Stimulated activated CD4-positive, alpha-beta T cell treated with anti-CD3 and anti-CD28 coated beads, Interleukin-4, amount 100 ng/mL, for 4 hours (primary cell): ENCODE measurements at places on chromosomes 12 and 14.

DNA sequence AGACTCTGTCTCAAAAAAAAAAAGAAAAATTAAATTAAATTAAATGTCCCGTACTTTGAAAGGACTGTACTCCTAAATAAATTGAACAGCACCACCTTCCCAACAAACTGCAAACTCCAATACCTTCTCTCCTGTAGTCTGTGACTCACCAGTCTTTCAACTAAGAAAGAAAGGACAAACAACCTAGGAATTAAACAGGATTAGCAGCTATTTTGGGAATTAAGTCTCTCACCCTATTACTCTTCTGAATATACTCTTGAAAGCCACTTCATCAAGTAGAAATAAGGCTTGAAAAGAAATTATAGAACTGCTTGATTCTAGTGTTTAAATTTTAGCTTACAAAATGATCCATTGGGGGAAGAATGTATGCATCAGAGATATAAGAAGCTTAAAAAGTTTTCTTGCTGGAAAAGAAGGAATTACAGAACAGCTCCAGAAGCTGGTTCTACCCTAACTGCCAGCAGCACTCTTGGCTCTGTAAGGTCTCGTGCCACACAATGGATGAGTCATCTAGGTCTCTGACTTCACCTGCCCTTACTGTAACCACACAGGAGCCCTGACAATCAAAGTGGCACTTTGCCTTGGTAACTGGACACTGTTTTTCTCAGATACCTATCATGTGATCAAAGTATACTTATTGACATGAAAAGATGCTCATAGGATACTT is 57.0 kb upstream of the CERS5 start:
- peak; percentile 53 for DNase-seq

- DNase-seq, result no peak
Measured at GRCh38 chr12:129552996-129553750, 350.7 kb downstream of the TMEM132D start.

DNA sequence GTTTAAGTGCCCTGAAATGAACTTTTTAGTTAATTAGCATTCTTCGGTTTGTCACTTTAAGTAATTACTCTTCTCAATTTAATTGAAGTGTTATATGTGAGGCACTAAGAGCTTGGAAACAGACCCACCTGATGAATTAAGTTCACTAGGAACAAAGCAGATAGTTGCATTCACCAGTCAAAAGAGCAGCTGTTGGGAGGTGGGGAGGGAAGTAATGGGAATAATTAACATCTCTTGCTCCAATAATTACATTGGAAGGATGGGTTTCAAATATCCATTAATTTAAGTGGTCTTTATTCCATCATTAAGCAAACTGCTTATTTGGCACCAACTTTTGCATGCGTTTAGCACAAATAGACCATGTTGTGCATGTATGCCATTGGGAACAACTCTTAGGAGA is 667.2 kb downstream of the GALC start:
- DNase-seq, result no peak

DNA sequence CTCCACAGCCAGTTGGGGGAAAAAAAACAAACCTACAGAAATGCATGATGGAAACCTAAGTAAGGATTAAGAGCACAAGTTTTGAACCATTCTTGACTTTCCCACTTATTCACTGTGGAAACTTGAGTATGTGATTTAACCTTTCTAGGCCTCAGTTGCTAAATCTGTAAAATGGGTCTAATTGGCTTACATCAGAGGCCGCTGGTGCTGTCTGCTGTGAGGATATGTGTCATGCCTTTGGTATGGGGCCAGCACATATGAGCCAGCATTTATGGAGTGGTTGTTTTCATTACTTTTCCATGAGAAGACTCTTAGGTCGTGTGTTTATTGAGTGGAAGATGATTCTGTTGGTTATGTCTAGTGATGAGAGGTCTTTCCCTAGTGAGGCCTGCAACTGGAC is 102.4 kb downstream of the ESR2 start:
- DNase-seq, result no peak

DNA sequence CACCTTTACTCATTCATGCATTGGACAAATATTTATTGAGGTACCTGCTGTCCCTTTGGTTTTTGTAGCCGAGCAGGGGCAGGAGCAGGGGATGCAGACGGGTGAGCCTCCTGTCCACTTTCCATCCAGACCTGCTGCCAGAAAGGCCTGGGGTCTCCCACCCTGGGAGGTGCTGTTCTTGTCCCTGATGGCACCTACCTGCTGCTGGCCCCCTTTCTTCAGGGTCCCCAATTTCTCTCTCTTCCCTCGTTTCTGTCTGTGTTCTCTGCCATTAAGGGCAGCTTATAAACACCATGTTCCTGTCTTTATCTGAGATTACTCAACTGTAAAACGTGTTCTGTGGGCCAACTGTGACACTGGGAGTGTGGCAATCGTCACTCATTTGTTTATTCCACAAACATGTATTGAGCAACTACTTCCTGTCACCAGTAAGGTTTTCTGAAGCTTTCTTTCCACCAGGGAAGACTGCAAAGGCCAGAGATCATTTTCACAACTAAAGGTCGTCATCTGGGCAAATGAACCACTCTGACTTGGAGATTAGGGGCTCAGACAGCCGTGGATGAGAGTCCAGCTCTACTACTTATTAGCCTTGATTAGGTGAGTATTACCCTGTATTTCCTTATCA is at the start of gene HAL:
TSS of gene HAL (minus strand) at position 311 of the 625 bp plus-strand sequence. CDS start 434 bp downstream, outside the sequence.
- no peak for DNase-seq

DNA sequence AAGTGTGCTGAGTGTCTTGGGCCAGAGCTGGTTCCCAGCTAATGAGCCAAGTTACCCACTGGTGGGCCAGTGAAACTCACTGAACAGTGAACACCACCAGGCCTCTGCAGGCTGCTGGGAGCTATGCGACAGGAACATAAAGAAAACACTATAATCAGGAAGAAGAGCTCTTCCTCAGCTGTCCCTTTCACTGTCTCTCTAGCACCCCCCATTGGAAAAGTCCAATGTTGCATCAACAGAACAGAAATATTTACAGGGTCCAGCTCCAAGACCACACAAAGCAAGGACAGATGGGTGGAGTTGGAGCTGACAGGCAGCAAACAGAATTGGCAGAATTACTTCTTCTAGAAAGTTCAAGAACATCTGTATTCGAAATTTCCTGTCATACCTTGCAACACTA is 903.6 kb upstream of the TMEM132C start:
- DNase-seq, result no peak

DNA sequence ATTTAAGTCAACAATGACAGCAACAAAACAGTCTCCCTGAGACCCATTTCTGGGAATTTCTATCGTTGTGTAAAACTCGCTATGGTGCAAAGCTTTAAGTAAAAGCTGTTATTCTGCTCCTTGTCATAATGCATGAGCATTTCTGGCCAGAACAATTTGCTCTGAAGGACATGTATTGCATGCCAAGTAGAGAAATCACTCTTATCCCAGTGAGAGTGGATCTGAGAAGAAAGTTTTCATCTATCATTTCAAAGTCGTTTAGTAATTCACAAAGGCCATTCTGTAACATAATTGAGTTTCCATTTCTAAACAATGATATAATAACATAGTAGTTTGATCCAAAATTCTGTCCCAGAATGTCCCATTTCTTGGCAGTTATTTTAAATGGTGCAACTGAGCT is 86.6 kb downstream of the TBC1D30 start:
- DNase-seq, result no peak

- no peak for DNase-seq
Measured at GRCh38 chr14:57816568-57817284, 49.2 kb downstream of the SLC35F4 start.

DNA sequence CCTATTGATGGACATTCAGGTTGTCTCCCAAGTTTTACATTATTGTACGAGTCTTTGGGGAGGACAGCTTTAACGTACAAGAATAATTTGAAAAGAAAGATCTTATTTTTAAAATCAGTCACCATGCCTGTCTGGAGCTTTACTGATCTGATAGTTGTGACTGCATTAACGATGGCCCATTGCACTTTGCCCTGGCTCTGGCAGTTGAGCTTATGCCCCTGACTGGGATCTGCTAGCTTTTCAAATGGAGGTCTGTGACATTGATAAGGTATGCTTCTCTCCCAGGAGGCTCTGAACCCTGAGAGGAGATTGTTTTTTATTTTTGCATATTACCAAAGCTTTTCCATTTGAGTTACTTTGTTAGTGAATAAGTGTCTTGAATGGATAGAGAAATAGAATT is 17.9 kb upstream of the RAB3IP start:
- no peak for DNase-seq

GRCh38 chr14:87894920-87895319 is 98.1 kb downstream of the GALC start:
- no peak for DNase-seq

DNA sequence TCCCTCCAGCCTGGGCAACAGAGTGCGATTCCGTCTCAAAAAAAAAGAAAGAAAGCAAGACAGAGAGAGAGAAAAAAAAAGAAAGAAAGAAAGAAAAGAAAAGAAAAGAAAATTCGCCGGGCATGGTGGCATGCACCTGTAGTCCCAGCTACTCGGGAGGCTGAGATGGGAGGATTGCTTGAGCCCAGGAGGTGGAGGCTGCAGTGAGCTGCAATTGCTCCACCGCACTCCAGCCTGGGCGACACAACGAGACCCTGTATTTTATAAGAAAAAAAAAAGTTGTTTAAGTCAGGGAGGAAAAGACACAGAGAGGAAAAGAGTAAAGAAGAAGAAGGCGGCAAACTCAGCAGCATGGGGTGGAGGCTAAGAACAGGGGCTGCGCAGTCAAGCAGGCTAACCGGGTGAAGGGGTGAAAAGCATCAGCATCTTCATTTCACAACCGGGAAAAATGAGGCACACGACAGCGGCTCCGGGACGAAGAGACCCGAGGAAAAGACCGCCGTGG is 557 bp upstream of the FICD start:
- no peak for DNase-seq

DNA sequence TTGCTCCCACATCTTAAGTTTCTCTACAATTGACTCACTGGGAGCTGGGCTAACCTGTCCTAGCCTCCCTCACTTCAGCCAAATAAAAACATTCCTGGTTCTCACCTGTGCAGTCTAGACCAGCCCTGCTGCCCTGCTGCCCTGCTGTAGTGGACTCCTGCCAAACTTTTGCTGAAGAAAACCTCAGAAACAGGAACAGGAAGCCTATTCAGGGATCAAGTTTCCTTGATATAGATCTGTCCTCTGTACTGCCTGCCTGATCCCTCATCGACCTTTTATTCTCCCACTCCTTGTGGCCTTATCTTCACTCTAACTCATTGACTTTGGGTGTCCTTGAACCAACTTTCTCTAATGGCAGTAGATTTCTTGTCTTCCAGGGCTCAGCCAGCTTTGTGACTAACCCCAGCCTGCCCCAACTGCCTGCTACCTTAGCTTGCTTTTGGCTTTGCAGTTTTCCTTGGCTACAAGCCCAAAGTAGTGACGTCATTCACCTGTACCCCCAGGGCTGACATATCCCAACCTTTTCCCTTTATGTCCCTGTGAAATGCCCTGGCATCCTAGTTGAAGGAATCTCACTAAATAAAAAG is 234.8 kb downstream of the DUSP6 start:
- DNase-seq, result no peak

DNA sequence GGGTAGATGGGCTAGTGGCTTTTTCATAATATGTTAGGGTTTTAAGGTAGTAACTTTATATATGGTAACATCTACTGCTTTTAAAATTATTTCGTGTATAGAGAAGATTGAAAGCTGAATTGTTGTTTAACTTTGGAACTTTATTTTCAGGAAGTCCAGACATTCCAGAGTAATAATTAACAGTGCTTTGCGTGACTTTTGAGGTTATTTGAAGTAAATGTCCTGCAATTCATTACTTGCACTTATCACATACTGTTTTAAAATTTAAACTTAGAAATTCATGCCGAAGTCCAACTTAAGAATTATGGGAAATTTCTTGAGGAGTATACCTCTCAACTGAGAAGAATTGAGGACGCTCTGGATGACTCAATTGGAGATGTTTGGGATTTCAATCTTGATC is 3.3 kb downstream of the WASHC4 start:
- DNase-seq, result no peak

- DNase-seq, result no peak
Measured at GRCh38 chr12:3191450-3191849, 114.3 kb downstream of the TSPAN9 start.

DNA sequence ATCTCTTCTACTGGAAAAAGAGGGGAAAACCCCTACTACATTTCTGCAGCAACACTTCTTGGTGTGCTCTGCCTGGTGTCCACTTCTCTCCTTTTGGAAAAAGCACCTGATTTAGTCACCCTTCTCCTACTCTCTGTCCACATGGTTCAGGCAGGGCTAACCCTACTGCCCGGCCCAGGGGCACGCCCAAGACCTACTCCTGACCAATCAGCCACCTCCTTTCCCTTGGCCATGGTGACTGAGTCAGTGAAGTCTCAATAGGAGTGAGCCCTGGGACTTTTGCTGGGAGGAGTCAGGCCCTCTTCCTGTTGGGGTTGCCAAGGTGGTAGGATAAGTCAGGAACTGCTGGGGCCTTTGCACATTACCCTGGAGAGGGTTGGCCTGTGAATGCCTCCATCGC is 52.5 kb upstream of the MYL2 start:
- DNase-seq, result no peak

DNA sequence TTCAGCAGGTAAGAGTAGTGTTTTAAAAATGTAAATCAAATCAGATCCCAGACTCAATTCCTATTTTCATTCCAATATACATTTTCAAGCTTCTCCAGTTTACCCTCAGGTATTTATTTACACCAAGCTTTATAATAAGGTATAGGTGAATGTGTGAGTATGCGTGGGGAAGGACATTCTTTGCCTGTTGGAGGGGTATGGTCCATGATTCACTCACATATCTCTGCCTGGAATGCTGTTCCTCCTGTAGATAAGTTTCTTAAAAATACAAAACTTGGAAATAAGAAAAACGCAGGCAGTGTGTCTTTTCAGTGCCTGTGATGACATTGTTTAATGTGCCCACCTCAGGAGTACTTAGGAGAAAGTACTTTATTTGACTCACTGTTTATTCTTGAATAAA is 118.6 kb downstream of the CCDC91 start:
- DNase-seq, result no peak

DNA sequence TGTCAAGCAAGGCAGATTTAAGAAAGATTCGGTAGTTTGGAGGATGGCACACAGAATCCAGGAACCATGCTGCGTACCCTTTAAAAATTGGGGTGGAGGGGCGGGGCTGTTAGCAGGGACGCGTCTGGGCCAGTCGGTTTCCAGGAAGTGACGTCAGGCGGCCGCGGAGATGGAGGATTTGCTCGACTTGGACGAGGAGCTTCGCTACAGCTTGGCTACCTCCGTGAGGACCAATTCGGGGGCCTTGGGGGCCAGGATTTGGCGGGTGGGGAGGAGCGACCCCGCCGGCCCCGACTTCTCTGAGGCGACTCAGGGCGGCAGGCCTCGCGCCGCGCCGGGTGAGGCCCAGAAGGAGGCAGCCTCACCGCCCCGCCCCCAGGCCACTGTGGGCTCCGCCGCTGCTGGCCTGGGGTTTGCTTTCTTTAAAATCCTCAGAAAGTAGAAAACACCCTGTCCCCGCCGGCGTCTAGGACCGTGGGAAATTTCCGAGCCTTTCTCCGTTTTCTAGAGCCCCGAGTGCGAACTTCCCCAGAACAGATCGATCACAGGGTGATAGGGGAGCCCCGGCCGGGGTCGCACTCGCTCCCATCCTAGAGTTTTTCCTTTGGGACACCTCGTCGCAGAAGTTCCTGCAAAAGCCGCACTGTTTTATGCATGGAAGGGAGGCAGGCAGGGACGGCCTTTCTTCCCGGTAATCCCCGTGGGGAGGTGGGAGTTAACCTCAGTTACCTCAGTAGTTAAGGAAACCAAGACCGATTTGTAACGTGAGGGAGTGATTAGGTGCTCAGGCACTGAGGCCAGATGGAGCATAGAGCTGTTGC is at the start of gene IFT43:
TSS of gene IFT43 (plus strand) at position 146 of the 821 bp plus-strand sequence. CDS start at position 170, 24 bp downstream.
- peak; percentile 86 for DNase-seq
